ENCODE measurements at places on chromosomes 7 and 10.
A peak's percentile ranks its signal among the peaks of the same experiment; 100 is the strongest.

GRCh38 chr7:95199779-95200558 lies 124.4 kb downstream of the PON1 start:
- no peak for DNase-seq

DNA sequence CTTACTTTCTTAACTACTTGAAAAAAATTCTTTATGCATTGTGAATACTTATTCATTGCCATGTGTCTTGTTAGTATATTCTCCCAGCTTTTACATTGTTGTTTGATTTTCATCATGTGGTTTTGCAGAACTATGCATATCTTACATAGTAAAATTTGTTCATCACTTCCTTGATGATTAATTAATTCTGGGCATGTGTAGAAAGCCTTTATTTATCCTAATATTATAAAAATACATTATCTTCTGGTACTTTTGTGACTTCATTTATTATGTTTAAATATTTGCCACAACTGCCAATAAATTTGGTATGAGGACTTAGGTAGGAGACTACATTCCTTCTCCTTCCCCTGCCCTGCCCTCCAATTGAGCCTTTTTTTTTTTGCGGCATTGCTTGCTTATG lies 166.0 kb upstream of the ZNF32 start:
- DNase-seq = no peak

DNA sequence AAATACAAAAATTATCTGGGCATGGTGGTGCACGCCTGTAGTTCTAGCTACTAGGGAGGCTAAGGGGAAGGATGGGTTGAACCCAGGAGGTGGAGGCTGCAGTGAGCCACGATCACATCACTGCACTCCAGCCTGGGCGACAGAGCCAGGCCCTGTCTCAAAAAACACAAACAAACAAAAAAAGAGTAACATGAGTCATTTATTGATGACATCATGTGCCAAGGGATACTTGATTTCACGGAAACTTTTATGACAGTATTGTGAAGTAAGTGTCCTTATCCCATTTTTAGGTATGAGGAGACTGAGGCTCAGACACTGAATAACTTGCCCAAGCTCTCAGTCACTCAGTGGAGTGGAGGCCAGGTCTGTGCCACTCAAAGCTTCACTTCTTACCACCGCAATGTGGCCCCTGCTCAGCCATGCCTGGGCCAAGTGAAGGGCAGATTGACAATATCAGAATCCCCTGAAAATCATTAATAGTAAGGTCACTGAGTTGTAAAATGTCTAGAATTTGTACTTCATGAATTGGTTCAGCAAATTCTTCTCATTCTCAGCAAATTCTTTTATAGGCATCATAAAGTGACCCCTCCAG lies 36.5 kb downstream of the EMX2 start:
- no peak for DNase-seq

DNA sequence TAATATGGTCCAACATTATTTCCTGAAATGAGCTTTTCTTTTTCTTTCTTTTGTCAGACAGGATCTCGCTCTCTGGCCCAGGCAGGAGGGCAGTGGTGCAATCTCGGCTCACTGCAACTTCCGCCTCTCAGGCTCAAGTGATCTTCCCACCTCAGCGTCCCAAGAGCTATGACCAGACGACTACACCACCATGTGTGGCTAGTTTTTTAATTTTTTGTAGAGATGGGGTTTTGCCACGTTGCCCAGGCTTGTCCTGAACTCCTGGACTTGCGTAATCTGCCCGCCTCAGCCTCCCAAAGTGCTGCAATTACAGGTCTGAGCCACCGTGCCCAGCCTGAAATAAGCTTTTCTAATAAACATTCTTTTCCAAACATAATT lies 48.6 kb downstream of the CUL2 start:
- no peak for DNase-seq

GRCh38 chr10:782751-783648 lies 93.5 kb upstream of the DIP2C start:
- no peak for DNase-seq

- peak; percentile 75 for DNase-seq
Measured at GRCh38 chr7:135980665-135981180, 3.6 kb upstream of the MTPN start.

GRCh38 chr7:124328774-124329173 lies 295.9 kb upstream of the TMEM229A start:
- DNase-seq = no peak
